ENCODE measurements at places on chromosomes 16 and 17.

DNA sequence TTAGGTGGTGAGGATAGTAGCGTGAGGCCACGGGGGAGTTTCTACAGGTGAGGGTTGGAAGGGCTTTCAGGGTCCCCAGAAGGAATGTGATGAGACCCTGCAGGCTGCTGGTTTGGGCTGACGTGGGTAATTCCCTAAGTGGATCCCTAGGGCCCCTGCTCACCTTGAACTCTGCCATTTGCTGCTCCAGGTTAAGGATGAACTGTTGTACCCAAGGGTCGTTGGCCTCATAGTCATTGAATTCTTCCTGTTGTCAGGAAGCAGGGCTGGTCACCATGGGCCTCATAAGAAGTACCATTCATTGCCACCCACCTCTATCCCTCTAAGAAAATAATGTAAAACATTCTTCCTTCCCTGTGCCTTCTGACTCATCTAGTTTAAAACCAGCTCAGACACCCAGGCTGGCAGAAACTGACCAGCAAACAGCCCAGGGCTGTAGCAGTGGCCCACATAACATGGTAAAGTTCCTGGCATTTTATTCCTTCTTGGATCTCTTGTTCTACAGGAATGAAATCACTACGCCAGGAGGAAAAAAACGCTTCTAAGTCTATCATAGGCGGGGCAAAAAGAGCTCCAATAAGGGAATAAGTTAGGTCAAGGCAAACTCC is 27.6 kb downstream of the FCSK start:
- DNase-seq = no peak

- DNase-seq = no peak
These were observed 250.8 kb upstream of the RPL38 start for GRCh38 chr17:73952480-73953205.

DNA sequence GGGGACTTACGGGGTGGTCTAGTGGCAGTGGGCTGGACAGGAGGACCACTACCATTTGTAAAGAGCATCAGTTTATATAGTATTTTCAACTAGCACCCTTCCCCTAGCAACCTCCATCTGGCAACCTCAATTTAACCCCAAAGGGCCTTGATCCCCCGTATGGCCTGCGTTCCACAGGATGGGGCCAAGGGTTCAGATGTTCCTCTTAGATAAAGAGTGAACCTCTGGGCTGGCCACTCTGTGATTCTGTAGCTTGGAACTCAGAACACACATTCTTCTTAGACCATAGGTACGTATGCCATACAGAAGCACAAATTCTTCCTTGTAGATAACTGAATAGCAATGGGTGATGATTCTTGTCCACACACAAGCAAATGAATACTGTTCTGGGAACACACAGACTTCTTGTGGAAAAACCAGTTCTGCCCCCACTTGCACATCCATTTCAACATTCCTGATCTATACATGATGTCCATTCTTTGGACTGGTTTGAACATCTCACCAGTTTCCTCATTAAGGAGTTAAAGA is 1.9 kb upstream of the GGA2 start:
- DNase-seq = no peak

DNA sequence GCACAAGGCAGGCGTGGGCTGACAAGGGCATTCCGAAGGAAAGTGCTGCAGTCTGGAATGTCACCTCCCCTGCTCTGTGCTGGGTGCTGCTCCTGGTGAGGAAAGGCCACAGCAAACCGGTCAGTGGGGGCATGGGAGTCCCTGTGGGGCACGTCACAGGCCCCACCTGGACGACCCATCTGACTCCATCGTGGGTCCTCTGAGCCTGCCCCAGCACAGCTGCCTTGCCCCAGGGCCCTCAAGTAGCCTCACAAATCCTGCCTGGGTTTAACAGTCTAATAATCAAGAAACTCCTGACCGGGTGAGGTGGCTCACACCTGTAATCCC is 2.8 kb upstream of the MYO15B start:
- DNase-seq = no peak

- no peak for DNase-seq
These were observed 36.3 kb downstream of the GNA13 start for GRCh38 chr17:65020284-65020683.
